Dermis microvascular lymphatic vessel endothelial cell (primary cell): ENCODE measurements at places on chromosomes 7 and 10. TPM values are rescaled to one million over a fixed set of nuclear protein-coding genes. Genes with fewer than 3 reads are reported as not detected.

Gene EPHA1
- total RNA-seq: under 0.01 TPM in 1 of 2 replicates, not detected in the other

Gene RALA
- total RNA-seq: 28.4 and 35.0 TPM in 2 replicates

Gene OR13A1
- total RNA-seq: not detected in 2 replicates

Gene MSMB
- total RNA-seq: not detected in 2 replicates

Gene HOXA3
- 3.0 and 3.7 TPM in 2 replicates for total RNA-seq

Gene VKORC1L1
- total RNA-seq: 16.6 and 22.9 TPM in 2 replicates

Gene UPK3B
- 0.13 and 0.38 TPM in 2 replicates for total RNA-seq

Gene CYP26C1
- total RNA-seq: 0.77 and 1.5 TPM in 2 replicates

Gene CC2D2B
- total RNA-seq: 0.13 TPM in 2 replicates

Gene ALOX5
- total RNA-seq: not detected in 2 replicates

Gene DNA2
- total RNA-seq: 3.7 and 8.9 TPM in 2 replicates
